A549 treated with ZK216348 at 1 μM for 4 hours (cell line): ENCODE measurements at places on chromosomes 2 and 18. TPM values are rescaled to one million over a fixed set of nuclear protein-coding genes. Genes with fewer than 3 reads are reported as not detected.

Gene KRTCAP3
- 0.64 to 0.94 TPM (median 0.74 TPM) in 5 replicates for total RNA-seq

Gene SLC40A1
- total RNA-seq = 1.9 to 2.9 TPM (median 2.7 TPM) in 5 replicates

Gene SPC25
- 15.2 to 25.5 TPM (median 20.1 TPM) in 5 replicates for total RNA-seq

Gene FOXD4L1
- total RNA-seq = 0.25 to 0.50 TPM (median 0.28 TPM) in 5 replicates

Gene PPP1R1C
- total RNA-seq = 0.90 to 4.0 TPM (median 1.6 TPM) in 5 replicates

Gene PDIA6
- total RNA-seq = 306 to 376 TPM (median 350 TPM) in 5 replicates

Gene OTOF
- total RNA-seq = 0.06 to 0.21 TPM (median 0.07 TPM) in 5 replicates

Gene LYPD6
- 0.06 to 0.19 TPM (median 0.11 TPM) in 4 of 5 replicates, not detected in the other for total RNA-seq

Gene FSHR
- total RNA-seq = not detected in 5 replicates

Gene IL1F10
- not detected in 5 replicates for total RNA-seq

Gene ASPRV1
- total RNA-seq = 0.10 to 0.41 TPM (median 0.32 TPM) in 4 of 5 replicates, not detected in the other

Gene CCDC150
- total RNA-seq = 4.2 to 8.0 TPM (median 5.6 TPM) in 5 replicates

Gene SPR
- total RNA-seq = 83.9 to 144 TPM (median 141 TPM) in 5 replicates

Gene CHRND
- total RNA-seq = not detected in 5 replicates

Gene WDR12
- 59.4 to 86.1 TPM (median 70.7 TPM) in 5 replicates for total RNA-seq

Gene ANO7
- total RNA-seq = 1.3 to 3.0 TPM (median 2.2 TPM) in 5 replicates

Gene METTL21A
- total RNA-seq = 23.1 to 29.1 TPM (median 26.4 TPM) in 5 replicates

Gene MORN2
- total RNA-seq = 34.4 to 56.9 TPM (median 38.2 TPM) in 5 replicates

Gene CCBE1
- total RNA-seq = 7.6 to 16.2 TPM (median 11.4 TPM) in 5 replicates

Gene REG3G
- not detected in 5 replicates for total RNA-seq

Gene RAPH1
- 4.1 to 7.9 TPM (median 6.6 TPM) in 5 replicates for total RNA-seq

Gene FTCDNL1
- total RNA-seq = 2.6 to 3.6 TPM (median 3.1 TPM) in 5 replicates

Gene C1QL2
- 0.15 to 0.28 TPM (median 0.20 TPM) in 4 of 5 replicates, not detected in the other for total RNA-seq

Gene CUL3
- total RNA-seq = 57.9 to 83.9 TPM (median 69.0 TPM) in 5 replicates

Gene GPR55
- not detected in 5 replicates for total RNA-seq

Gene RNF152
- total RNA-seq = 0.09 to 0.15 TPM in 2 of 5 replicates, not detected in the others

Gene CCDC68
- total RNA-seq = 3.3 to 6.5 TPM (median 4.0 TPM) in 5 replicates

Gene CSRNP3
- total RNA-seq = not detected in 5 replicates

Gene KLHL29
- 3.9 to 6.2 TPM (median 5.2 TPM) in 5 replicates for total RNA-seq

Gene SOX11
- not detected in 5 replicates for total RNA-seq

Gene NTSR2
- not detected in 5 replicates for total RNA-seq

Gene FAM117B
- 1.2 to 2.7 TPM (median 2.0 TPM) in 5 replicates for total RNA-seq

Gene SERPINB13
- total RNA-seq = not detected in 5 replicates

Gene BBS5
- 4.2 to 6.2 TPM (median 6.0 TPM) in 5 replicates for total RNA-seq

Gene CCDC178
- not detected in 5 replicates for total RNA-seq

Gene CXCR4
- 0.38 to 0.85 TPM (median 0.45 TPM) in 5 replicates for total RNA-seq

Gene REG1B
- not detected in 5 replicates for total RNA-seq

Gene DUSP19
- total RNA-seq = 0.25 to 0.83 TPM (median 0.55 TPM) in 5 replicates

Gene MAP3K19
- not detected in 5 replicates for total RNA-seq

Gene TUBA3E
- 0.62 to 0.97 TPM (median 0.78 TPM) in 5 replicates for total RNA-seq

Gene ERFE
- total RNA-seq = 6.0 to 9.9 TPM (median 9.1 TPM) in 5 replicates

Gene PAPOLG
- 5.5 to 13.2 TPM (median 8.9 TPM) in 5 replicates for total RNA-seq

Gene CNGA3
- not detected in 5 replicates for total RNA-seq
